Suppressor macrophage treated with lipopolysaccharide for 4 hours (primary cell): ENCODE measurements at places on chromosomes 6 and 20.

GRCh38 chr6:162234631-162235030 lies 492.9 kb downstream of the PRKN start:
- DNase-seq, result no peak

GRCh38 chr6:90039911-90040310 lies 145.6 kb downstream of the GJA10 start:
- DNase-seq, result no peak

GRCh38 chr6:135675862-135676261 lies 175.6 kb upstream of the PDE7B start:
- DNase-seq, result peak; percentile 70

DNA sequence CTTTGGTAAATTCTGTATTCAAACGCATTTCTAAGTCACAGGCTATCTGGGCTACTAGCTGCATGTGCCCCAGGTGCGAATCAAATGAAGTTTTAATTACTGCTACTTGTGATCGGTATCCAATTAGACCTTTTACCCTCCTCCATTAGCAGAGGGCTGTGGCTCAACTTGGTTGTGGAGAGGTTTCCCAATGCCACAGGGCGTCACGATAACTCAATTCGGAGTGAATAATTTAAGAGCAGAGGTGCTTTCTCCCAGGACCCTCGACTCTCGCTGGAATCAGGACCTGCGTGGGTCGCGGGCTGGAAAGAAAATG lies 640 bp downstream of the SAYSD1 start:
- DNase-seq, result no peak

DNA sequence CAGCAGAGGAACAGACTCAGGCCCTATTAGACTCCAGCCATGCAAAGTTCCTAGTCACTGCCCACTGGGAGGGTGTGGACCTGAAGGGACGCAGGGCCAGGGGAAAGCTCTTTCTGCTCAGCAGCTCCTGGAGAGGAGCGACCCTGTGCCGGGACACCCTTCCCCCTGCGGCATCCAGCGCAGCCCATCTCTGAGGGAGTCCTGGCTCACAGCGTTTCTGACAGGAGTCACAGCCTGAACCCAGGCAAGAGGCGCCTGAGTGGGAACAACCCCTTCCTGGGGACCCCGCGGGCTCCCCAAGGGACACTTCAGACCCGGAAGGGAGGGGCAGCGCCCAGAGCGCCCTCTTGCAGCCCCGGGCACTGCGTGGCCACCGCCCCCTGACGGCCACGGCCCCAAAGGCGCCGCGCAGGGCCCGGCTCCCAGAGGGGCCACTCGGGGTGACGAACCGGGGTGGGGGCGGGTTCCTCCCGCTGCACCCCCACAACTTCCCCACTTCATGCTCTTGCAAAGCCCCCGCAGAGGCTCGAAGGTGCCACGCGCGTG lies 862 bp downstream of the UCKL1 start:
- DNase-seq, result peak; percentile 49

DNA sequence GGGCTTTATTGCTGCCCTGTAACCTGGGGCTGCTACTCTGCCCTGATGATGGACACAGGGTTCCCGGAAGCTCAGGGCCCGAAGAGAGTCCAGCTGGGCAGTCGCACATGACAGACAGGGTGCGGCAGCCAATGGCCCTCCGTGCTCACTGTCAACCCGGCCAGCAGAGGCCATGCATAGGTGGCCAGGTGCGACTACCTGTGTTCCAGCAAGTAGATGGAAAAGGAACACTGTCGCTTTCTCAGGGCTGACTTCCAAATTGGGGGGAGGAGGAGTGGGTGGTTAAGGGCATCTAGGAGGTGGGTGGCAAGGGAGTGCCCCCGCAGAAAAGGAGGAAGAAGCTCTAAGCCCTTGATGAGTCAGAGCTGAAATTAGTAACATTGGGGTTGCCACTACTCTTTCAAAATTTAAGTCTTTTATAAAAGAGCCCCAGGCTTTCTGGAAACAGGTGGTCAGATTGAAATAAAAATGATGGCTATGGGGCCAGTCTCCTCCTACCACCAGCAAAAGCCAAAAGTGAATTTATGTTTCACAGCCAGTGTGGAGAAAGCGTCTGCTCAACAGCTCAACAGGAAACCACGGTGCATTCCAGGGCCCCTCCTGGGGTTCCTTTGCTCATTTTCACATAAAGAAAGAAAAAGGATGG lies 2.3 kb upstream of the RAMACL start:
- peak; percentile 60 for DNase-seq

- DNase-seq, result no peak
Observed at GRCh38 chr20:57611586-57612311, 8.5 kb downstream of the ZBP1 start.

DNA sequence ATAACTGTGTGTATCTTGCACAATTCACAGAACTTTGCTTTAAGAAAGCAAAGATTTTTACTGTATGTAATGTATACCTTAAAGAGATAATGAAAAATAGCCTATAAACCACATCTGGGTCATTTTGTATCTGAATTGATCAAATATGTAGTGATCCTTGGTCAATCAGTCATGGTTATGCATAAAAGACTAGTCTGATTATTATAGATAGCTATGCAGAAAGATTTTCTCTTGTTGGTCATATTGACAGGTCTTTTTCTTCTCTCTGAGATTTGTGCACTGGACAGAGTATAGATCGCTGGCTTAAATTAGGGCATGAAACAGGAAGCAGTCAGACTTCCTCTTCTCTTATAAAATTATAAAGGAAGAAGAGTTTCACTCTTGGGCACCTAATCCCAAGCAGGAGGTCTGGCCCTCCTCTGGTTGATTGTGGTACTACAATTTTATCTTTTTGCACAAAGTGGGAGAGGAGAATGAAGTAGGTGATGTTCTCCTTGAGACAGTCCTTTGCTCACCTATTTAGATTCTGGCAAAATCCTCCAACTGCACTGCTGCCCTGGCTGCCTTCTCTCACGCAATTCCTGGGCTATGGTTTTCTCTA lies 380.9 kb upstream of the RGS17 start:
- peak; percentile 66 for DNase-seq

GRCh38 chr6:104908888-104909525 lies 47.9 kb upstream of the LIN28B start:
- no peak for DNase-seq

DNA sequence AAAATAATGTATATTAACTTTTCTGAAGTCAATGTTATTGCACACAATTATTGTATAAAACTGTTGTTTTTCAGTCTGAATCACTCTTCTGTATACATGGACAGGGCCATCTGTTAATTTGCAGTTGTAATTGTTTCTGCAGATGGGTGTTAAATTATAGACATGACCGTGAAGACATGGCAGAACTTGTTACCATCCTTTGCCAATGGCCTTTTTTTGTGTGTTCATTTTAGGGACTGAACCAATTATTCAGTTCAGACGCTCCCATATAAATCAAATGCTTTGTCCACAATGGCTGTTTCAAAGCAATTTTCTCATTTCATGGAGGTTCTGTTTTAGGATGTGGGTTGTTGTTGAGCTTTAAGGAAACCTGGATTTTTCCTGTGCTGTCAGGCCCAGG lies 533.7 kb downstream of the DOK5 start:
- DNase-seq, result no peak

DNA sequence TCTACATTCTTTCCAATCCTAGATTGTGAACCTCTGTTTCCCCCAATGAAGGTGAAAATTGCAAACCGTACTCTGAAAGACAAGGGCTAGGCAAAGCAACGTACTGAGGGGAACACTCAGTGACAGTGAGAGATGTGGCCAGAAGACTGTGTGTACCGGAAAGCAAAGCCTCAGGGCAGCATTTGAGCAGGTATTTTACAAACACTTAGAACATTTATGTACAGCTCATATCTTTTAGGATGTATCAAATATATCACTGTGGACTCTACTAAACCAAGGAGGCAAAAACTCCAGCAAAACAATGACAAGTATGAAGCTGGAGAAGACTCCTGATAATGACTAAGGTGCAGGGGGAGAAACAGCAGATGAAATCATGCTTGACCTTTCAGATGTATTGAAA lies 236.9 kb downstream of the FOXC1 start:
- no peak for DNase-seq

DNA sequence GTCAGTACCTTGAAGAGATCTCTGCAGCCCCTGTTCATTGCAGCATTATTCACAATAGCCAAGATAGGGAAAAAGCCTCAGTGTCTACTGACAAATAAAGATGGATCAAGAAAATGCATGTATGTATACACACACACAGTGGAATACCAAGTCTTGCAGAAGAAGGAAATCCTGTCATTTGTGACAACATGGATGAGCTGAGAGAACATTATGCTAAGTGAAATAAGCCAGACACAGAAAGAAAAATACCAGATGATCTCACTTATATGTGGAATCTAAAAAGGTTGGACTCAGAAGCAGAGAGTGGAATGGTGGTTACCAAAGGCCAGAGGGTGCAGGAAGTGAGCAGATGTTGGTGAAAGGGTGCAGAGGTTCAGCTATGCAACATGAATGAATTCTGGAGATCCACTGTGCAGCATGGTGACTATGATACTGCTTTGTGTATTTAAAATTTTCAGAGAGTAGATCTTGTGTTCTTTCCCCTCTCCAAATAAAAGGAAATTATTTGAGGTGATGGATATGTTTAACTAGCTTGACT lies 11.0 kb upstream of the SLC22A1 start:
- DNase-seq, result no peak

GRCh38 chr6:74969591-74970267 lies 236.1 kb downstream of the COL12A1 start:
- no peak for DNase-seq

DNA sequence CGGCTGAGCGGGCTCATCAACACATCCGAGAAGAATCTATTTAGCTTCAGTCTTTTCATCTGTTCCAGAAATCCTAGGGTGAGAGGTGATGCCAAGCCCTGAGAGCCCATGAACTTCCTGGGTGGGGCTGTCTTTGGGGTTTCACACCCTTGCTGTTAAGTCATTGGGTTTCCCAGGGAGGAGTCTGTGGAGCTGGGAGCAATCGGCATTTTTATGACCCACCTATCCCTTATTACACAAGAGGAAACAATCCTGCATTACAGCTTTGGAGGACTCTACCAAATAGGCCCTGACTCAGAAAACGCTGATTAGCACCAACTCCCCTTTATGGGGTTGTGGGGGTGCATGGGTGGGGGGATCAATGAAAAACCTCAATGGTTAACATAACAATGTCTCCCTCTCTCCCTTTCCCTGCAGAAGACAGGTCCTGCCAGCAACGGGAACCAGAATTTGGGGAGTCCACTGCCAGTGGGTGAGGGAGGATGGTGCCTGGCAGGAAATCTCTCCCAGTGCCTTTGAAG lies 46.3 kb downstream of the EZR start:
- DNase-seq, result peak; percentile 15

DNA sequence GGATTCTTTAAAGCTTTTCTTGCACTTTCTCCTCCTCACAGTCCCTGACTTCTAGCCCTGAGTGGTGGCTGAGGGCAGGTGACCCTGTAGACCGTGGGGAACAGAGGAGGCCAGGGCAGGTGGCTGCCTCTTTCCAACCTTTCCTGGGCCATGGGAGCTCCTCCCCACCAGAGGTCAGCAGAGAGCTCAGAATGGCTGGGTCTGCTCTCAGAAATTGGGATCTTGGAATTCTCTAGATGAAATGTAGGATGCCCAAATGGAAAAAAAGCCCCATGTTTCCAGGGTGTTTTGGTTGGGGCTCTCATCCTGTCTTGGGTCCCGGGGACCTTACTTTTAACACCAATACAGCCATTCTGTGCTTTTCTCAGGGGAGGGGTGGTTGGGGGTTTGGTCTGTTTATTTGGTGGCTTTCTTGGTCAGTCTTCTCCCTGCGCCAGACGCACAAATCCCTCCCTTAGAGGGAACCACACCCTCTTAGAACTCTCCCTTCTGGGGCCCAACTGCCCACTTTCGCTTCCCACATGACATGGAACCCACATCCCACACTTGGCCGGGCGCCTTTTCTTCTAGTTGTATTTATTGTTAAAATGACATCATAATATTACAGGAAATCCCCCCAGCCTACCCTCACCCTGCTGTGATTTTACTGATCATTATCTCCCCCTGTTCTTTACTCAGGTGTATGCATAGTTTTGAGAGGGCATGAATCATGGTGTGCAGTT lies 17.9 kb downstream of the GNAS start:
- DNase-seq, result peak; percentile 59
